Transverse colon (tissue), 4 donors: ENCODE measurements at places on chromosomes 1 and 21.

DNA sequence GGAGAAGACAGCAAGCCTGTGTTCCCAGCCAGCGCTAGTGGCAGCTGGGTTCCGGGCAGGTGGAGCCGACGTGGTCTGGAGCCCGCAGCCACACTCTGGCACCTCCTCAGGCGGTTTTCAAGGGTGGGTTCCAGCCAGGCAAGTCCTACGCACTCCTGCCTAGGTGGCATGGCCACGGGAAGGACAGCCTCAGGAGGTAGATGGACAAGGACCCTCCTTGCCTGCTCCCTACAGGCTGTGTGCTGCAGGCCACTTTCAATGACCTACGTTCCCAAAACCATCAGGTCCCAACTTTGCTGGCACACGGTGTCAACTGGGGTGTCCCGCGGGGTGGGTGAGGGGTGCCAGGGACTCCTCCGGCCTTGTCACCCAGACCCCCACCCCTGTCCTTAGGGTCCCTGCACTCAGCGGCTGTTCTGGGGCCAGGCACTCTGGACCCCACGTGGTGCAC is 6.7 kb upstream of the PTGER3 start:
- DNase-seq, result no peak

- no peak for DNase-seq
These were observed 234.6 kb downstream of the USP25 start for GRCh38 chr21:15964236-15964855.

DNA sequence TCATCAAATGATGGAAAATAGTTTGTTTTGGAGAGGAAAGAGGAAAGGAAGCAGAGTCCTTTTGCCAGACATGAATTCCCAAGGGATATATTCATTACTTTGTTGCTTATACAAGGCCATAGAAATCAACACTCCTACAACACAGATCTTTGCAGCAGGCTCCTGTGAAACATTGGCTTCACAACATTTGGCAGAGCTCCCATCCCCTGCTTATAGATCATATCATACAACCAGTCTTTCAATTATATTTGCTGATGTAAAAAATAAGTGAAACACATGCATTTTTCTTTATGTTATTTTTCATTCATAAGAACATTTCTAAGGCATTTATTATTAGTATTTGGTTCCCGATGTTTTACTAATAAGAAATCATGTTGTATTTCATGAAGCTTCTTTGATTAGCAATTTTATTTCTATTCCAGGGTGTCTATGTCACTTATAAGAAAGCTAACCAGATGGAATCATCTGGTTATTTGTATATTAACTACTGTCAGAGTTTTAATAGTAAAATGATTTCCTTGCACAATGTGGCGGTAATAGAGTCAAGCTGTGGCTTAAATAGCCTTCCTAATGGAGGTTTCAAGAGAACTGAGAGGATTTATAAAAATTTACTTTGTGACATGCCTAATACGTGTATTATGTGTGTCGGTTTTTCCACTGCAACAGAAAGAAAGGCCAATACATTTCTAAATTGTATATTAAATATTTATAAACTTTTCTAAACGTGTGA is 470.3 kb upstream of the NCAM2 start:
- no peak for DNase-seq

GRCh38 chr1:47911424-47911823 is 85.8 kb downstream of the TRABD2B start:
- no peak for DNase-seq

DNA sequence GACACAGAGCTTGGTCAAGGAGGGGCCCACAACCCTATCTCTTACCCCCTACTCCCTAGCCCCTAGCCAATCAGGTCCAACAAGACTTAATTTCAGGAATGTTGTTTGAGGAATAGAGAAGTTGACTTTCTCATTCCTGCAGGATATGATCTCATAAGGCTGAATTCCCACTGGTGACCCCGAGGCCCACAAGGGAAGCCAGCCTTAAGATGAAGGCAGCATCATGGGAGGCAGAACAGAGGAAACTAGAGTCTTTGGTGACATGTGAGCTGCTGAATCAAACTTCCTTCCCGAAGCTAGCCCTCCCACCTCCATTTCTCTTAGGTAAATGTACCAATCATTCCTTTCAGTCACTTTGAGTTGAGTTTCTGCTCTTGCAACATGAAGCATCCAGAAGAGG is 9.1 kb upstream of the PDIK1L start:
- no peak for DNase-seq

GRCh38 chr1:116754198-116754977 is at the start of gene CD2:
Gene CD2, plus strand, starts transcription at chr1:116754430. Its CDS starts 63 bp downstream, at chr1:116754493.
- peak; percentile 29 for DNase-seq
